T-helper 2 cell treated with Interferon-gamma antibody and Interleukin-4, amounts not matched to agents 5 μg/mL and 100 μg/mL, for 36 hours (primary cell): ENCODE measurements at places on chromosomes 16 and 17.

- no peak for DNase-seq
Measured at GRCh38 chr16:73792199-73793020, 504.2 kb upstream of the PSMD7 start.

DNA sequence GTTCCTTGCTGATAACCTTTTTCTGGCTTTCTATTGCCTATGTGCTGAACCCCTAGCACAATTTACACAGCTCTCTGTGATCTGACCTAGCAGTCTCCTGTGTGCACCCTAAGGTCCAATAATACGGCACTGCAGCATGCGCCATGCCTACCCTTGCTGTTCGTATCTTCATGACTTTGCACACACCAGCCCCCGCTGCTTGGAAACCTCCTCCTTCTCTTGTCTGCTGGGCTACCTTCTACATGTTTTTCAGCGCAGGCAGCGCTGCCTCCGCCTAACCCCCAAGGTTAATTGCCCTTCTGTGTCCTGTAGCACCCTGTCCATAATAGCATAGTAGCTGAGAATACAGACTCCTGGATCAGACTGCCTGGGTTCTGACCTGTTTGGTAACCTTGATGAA lies 1.4 kb downstream of the STARD3 start:
- no peak for DNase-seq

- DNase-seq = no peak
Measured at GRCh38 chr17:81615401-81615930, 21.4 kb downstream of the NPLOC4 start.

DNA sequence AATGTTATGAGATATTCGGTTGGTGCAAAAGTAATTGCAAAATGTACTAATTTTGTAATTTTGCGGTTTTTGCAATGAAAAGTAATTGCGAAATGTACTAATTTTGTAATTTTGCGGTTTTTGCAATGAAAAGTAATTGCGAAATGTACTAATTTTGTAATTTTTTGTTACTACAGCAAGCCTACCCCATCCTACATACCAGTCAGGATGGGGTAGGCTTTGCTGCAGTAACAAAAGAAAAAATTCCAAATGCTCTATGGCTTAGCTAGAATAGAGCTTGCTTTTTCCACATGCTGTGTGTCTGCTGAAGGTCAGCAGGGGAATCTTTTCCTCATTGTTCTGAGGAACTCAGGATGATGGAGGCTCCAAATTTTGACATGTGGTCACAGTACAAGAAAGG lies 83.3 kb upstream of the GPRC5B start:
- no peak for DNase-seq

DNA sequence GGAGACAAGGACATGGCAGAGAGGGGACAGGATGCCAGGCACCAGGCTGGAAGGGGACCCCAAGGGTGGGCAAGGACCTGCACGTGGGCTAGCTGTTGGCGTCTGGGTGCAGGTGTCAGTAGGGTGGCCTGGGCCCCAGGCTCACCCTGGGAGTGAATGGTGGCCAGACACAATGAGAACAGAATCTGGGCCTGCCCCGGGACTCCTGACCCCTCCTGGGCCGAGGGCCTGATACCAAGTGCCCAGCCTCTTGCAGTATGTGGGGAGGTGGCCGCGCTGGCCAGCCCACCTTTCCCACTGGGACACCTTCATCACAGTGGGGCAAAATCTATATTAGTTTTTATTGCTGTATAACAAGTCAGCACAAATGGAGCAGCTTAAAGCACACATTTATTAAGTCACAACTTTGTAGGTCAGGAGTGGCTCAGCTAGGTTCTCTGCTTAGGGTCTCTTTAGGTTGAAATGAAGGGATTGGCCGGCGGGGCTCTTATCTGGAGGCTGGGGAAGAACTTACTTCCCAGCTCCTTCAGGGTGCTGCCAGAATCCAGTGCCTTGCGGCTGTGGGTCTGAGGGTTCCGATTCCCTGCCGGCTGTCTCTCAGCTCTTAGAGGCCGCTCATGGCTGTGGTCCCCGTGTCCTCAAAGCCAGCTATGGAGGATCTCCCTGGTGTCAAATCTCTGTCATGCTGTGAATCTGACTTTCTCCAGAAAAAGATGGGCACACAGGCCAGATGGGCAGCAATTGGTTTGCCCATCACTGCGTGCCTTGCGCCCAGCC lies 3.6 kb downstream of the PRSS33 start:
- no peak for DNase-seq

DNA sequence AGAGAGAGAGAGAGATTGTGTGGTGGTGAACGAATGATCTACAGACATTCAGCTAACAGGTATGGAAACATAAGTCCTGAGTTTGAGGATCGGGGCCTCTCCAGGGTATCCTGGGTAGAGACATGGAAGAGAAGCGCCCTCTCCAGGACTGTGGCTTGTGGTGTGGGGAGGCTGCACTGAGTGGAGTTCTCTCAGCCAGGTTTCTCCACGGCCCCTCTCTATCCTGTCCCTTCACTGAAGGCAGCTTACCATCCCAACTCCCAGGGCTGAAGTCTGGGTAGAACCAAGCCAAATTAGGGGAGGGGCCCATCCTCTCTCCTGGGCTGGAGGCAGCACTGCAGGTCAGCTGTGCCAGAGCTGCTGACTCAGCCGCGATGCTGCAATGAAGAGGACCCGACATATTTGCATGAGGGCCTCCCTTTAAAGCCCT lies 6.2 kb downstream of the C1QL1 start:
- no peak for DNase-seq

DNA sequence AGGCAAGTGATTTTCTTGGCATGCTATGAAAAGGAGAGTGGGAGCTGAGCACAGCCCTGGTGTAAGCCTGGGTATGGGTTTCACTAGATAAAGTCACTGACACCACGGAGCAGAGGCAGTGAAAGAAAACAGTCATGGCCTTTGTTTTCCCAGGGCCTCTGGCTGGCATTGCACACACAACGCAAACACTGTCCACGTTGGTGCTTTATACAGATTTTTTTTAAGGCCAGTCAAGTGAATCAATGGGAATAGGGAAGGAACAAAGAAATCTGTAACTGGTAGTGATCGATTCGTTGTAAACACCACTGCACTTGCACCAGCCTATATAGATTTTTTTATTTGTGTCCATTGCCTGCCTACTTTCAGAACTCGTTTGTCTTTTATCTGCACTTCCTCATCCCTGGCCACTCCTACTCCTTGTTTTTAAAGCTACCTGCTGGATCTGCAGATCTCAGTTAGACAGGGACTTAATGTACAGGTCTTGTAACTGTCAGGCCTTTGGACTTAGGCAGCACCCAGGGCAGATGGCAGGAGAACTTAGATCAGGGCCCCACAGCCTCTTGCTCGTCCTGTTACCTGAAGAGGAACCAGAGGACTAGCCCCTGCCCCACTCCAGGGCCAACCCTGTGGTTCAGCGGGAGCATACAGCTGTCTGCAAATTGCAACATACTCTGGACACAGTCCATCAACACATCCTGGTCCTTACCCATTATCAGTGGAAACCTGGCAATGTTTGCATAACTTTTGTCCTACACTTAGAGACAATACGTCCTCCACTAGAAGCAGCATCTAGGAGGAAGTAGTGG lies 10.6 kb upstream of the TMIGD1 start:
- no peak for DNase-seq

DNA sequence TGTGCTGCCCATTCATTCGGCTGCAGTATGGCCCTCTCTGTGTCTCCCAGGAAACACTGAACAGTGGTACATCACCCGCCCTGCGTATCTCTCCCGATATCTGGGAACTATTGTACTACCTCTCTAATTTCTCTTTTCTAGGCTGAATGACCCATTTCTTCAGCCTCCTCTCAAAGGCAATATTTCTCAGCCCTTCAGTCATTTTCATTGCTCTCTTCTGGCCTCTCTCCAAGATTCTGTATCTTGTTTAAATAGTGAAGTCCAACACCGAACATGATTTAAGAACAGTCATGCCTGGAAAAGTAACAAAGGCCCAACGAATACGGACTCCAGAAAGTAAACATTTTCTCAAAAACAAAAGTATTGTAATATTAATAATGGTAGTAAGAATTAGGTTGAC lies 220.1 kb downstream of the ZFHX3 start:
- no peak for DNase-seq

- DNase-seq = no peak
Measured at GRCh38 chr16:74078511-74079231, 217.9 kb upstream of the PSMD7 start.
